ENCODE measurements at places on chromosomes 4 and X.

GRCh38 chrX:87518504-87518903 lies 902 bp downstream of the KLHL4 start:
- no peak for DNase-seq

DNA sequence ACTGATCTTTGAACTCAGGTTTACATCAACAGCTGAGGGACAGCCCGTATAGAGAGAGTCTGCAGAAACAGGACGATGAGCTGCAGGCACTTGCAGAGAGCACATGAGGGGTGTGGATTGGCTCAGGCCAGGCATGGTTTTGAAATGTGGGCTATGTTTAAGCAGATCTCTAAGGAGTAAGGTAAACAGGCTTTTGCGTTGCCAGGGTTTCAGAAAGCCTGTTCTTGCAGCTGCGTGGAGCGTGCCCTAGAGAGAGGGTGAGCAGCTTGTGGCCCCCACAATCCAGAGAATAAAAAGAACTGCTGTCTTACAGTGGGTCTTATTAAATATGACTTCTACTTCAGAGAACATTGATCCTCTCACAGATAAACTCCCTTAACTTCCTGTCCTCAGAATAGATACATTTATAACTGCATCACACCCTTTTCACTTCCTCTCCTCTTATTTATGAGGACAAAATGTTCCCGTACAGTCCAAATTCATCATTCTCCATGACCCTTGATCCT lies 64.1 kb downstream of the TMA16 start:
- no peak for DNase-seq

DNA sequence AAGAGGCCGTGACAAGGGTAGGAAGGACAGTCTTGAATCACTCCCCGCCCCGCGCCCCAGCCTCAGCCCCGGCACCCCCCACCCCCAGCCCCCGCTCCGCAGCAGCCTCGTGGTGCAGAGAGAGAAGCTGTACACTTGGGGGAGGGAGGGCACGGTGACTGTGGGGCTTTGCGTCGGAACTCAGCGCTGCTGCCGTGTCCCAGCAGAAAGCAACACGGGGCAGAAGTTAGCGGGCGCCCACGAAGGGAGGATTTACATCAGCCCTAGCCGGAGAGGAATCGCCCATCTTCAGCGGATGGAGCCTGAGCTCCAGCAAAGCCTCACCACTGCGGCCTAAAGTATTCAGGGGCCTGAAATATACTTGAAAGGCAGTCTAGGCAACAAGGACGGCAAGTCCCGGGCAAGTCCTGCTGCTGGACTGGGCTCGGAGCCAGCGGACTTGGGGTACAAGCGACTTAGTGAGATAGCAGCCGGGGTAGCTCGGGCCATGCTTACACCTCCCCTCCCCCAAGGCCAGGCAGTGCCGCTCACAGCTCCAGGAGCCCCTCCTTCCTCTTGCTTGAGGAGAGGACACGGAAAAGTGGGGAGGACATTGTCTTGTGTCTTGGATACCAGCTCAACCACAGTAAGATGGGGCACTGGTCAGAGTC lies 18.5 kb upstream of the OPN1LW start:
- peak; percentile 25 for DNase-seq

- DNase-seq, result no peak
Observed at GRCh38 chr4:53646795-53647194, 55.5 kb upstream of the LNX1 start.

DNA sequence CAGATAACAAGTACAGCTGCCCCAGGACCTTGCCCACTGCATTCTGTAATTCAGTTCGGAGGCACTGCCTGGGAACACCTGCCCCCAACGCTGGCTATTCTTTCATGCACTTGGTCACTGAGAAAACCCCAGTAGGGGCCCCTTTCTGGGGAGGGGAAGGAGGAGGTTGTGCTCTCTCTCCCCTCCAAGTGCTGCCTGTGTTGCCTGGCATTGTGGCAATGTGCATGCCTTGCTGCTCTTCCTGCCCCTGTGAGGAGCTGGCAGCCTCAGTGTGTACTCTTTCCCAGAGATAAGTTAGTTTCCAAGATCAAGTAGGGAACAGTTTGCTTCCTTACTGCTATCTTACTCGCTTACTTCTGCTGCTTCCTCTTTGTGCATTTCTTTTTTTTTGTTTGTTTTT lies 90.8 kb downstream of the AASDH start:
- no peak for DNase-seq

DNA sequence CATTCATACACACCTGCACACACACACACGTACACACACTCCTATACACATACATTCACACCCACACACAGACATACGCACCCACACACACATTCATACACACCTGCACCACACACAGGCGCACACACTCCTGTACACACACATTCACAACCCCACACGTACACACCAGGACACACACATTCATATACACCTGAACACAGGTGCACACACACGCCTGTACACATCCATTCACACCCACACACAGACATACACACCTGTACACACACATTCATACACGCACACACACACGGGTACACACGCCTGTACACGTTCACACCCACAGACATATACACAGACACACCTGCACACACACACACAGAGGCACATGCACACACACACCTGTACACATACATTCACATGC lies 53.0 kb upstream of the PPP2R3B start:
- DNase-seq, result no peak

GRCh38 chr4:158295053-158295452 lies 84.8 kb downstream of the TMEM144 start:
- DNase-seq, result no peak

- DNase-seq, result no peak
Observed at GRCh38 chr4:147480891-147481576, at the start of gene EDNRA. Gene EDNRA (plus strand): TSS chr4:147481097. CDS start chr4:147485682, 4,585 bp downstream.

DNA sequence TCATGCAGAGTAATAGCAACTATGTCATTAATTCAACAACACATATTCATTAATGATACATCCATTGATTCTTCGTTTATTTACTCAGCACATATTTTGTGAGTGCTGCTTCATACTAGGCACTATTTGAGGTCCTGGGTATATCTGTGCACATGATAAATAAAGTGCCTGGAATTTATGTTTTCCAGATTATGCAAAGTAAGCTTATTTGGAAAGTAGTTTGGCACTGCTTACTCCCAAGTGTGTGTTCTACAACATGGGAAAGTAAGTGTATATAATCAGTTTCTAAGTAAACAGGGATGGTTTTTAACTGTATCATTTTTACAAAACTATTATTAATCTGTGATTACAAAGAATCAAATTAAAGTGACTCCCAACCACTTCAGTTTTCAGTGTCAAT lies 16.8 kb upstream of the EPGN start:
- no peak for DNase-seq

DNA sequence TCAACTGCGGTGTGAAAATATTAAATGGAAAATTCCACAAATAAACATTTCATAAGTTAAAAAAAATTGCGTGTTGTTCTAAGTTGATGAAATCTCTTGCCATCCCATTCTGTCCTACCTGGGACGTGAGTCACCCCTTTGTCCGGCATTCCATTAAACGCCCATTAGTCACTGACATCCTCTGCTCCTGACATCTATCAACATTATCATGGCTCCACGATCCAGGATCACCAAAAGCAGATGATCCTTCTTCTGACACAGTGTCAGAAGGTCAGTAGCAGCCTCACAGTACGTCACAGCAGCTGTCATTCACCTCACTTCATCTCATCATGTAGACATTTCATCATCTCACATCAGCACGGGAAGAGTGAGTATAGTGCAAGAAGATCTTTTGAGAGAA lies 125.7 kb downstream of the ZNF827 start:
- DNase-seq, result no peak

DNA sequence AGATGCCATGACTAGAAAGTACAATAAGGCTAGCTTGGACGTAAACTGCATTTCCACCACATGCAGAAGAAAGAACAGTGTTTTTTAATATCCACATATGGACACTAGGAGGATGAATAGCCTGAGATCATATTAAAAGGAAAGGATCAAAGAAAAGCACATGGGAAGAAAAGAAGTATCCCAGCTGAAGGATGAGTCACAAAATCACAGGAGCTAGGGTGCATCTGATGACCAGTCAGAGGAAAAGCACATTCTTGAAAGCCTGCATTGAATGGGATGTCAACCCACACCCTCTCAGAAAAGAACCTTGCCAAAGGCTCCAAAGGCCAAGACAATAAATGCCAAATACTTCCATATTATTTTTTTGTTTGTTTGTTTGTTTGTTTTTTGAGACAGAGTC lies 56.8 kb upstream of the PRDX4 start:
- no peak for DNase-seq

DNA sequence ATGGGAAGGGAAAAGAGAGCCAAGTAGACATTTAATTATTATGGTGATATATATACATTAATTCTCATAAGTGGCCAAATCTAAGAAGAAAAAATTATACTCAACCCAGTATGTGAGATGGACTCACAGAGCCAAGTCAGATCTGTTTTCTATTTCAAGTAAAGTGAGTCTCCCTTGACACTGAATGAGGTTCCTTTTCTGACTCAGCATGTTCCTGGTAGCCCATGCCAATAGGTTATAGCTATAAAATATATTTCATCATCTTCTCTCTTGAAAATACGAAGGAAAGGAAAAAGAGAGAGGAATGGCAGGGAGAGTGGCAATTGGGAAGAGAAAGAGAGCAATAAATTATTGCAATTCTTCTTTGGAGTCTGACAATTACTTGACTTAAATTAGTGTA lies 68.8 kb upstream of the GRIA2 start:
- no peak for DNase-seq

DNA sequence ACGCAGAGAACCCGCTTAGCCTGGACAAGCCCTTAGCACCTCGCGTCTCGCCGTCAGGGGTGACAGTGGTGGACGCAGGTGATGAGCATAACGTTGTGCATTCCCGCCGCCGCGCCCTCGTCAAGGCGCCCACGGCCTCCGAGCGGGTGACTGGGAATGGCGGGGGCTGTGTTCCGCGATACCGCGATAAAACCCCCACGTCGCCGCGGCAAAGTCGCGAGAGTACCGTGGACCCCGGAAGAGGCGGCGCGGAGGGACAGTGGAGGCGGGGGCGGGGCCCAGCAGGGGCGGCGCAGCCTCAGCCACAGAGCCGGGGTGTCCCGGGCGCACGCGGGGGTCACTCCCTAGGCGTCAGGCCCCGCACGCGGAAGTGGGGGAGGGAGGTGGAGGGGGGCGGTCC lies 53.8 kb downstream of the ZFYVE28 start:
- peak; percentile 28 for DNase-seq

DNA sequence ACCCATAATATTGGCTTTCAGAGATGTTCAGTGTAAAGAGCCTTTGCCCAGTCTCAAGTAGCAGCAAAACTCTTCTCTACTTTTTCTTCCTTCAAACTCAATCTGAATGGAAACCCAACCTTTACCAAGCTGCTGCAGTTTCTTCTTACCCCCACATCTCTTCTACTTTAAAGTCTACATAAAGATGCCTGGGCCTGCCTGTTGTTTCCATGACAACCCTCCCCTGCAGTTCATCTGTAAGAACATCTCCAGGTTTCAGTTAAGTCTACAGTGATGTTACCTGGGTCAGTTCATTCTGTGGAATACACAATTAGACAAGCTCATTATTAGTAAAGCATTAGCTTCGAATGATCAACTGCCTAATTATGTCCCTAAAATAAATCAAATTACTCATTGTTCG lies 81.4 kb downstream of the SPANXN3 start:
- DNase-seq, result no peak

DNA sequence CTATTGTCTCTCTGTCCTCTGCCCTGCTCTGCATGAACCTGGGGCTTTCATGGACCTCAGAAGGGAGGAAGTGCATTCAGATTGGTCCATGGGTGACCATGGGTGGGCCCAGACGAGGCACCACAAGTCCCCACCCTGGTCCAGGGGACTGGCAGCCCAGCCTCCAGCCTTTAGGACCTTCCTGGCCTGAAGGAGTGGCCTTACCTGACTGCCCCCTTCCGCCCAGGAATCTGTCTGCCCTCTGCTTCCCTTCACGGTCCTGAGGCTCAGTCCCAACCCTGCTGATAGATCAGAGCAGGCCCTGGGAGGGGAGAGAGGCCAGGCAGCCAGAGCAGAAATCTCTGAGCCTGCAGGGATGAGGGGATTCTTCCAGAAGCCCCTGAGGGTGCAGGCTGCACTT lies 455.4 kb downstream of the PCDH18 start:
- no peak for DNase-seq

DNA sequence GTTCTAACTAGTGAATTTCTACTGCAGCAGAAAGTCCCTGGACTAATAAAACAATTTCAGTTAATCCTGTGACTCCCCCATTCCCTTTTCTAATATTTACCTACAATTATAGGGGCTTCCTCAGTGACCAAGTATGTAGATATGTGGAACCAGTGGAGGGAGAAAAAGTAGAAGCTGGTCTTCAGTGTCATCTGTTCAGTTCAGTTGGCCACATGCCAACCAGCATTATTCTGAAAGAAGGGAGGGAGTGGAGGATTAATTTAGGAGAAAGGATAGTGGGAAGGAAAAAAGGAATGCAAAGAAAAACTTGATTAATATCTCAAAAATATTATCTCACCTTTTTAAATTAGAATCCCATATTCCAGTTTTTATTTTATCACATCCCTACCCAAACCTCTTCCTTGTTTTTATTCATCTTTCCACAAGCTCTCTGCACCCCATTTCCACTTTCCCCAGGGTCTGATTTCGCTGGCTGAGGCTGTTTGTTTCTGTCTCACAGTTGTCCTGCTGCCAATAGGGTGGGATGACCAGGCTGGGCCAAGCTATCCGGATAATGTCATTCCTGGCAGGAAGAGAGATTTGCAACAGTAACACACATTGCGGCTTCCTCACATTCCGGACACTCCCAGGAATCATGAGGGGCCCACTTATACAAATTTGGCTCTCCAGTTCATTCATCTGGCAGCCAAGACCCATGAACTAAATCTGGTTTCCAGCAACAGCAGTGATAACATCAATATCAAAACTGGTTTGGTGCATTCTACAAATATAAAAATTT lies 24.6 kb upstream of the ANTXR2 start:
- DNase-seq, result no peak

DNA sequence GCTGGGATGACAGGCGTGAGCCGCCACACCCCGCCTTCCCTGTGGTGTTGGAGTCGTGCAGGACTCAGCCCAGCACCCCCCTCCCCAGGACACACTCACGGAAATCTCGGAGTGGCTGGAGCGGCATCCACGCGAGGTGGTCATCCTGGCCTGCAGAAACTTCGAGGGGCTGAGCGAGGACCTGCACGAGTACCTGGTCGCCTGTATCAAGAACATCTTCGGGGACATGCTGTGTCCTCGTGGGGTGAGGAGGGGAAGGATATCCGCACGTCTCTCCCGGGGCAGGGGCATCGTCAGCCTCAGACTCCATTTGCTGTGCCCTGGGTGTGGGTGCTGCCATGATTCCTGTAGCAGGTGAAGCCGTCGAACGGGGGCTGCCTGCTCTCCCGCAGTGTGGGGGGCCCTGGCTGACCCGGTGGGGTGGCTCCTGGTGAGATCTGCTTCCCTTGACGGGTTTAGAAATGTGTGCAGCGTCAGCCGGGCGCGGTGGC lies 10.3 kb downstream of the PLCXD1 start:
- no peak for DNase-seq

DNA sequence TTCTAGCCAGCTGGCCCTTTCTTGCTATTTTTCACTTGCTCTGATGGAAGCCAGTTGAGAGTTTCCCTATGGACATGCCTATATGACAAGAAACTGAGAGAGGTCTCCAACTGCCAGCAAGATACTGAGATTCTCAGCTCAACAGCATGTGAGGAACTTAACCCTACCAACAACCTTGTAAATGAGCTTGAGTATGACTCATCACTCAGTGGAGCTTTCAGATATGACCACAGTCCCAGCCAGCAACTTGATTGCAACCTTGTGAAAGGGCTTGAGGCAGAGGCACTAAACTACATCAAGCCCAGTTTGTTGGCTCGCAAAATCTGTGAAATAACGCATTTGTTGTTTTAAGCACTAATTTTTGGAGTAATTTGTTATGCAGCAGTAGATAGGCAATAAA lies 175.8 kb downstream of the COMMD8 start:
- DNase-seq, result no peak
